Central memory CD4-positive, alpha-beta T cell (primary cell): ENCODE measurements at places on chromosomes 1 and 21.
A peak's percentile ranks its signal among the peaks of the same experiment; 100 is the strongest.

- DNase-seq = no peak
Observed at GRCh38 chr1:1058088-1058905, 15.8 kb downstream of the RNF223 start.

DNA sequence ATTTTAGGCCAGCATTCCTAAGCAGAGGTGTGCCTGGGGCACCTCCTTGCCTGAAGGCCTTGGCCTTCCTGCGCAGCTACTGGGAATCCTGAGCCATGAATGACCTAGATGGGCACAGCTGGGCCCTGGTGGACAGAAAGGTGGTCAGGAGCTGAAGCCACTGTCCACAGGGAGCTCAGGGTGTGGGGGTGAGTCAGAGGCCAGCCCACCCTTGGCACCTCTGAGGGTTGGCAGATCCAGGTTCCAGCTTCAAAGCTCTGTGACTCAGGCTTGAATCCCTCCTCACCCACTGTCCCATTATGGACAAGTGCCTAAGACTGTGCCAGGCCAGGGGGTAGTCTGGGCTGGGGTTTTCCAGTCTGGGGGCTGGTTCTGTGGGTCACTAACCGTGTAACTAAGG is 6.4 kb upstream of the EDN2 start:
- DNase-seq = no peak

GRCh38 chr1:200556002-200556401 is 64.5 kb downstream of the KIF14 start:
- DNase-seq = no peak

GRCh38 chr1:245528258-245528635 is 373.5 kb downstream of the KIF26B start:
- no peak for DNase-seq

GRCh38 chr1:100539836-100540536 is 2.0 kb downstream of the GPR88 start:
- no peak for DNase-seq

GRCh38 chr1:109667452-109668122 is at the start of gene GSTM2:
Gene GSTM2 (plus strand): TSS chr1:109668057. CDS start chr1:109668116, 59 bp downstream.
- peak; percentile 66 for DNase-seq

DNA sequence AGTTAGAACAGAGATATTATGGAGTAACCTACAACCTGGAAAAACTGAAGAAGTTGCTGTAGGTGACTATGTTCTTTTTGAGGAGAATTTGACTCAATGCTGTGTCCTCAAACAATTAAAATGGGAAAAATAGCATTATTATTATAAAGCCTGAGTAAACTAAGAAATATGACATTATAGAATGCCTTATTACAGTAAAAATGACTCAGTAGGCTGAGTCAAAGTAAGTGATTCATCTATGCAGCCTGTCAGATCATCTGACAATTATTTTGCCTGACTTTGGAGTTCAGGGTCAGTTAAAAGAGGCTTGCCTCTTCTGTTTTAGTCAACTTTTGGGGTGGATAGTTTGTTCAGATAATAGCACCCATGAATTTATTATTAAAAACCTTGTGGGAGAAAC is 150.8 kb upstream of the PTGFR start:
- DNase-seq = no peak

- DNase-seq = no peak
Observed at GRCh38 chr21:45889961-45890360, 91.6 kb upstream of the COL6A1 start.

GRCh38 chr1:202105571-202106339 is 17.0 kb upstream of the GPR37L1 start:
- no peak for DNase-seq
